Cardiac muscle cell (in vitro differentiated cells and primary cell): ENCODE measurements at places on chromosomes 1 and 21.
A peak's percentile ranks its signal among the peaks of the same experiment; 100 is the strongest.

DNA sequence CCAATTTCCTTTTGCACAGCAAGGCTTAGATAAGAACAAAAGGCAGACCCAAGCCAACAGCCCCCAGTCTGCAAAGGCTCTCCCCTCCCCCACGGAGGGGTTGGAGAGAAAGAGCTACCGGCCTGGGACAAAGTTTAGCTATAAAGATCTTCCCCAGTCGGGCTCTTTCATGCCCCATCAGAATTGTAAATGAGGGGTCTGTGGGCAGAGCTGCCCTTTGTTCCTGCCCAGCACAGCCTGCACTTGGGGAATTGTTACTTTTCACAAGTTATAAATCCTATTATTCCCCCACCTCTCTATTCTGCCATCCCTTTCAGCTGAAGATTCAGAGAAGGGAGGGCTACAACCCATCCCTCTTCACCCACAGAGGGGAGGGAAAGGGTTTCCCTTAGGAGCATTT, 3.5 kb downstream of the MYCL start:
- no peak for DNase-seq
- H3K4me1 ChIP-seq: peaks cover 23% of the 10 kb centered on the region
- H3K36me3 ChIP-seq: no peaks in the 10 kb centered on the region
- H3K27ac ChIP-seq: no peak overlapping the region

DNA sequence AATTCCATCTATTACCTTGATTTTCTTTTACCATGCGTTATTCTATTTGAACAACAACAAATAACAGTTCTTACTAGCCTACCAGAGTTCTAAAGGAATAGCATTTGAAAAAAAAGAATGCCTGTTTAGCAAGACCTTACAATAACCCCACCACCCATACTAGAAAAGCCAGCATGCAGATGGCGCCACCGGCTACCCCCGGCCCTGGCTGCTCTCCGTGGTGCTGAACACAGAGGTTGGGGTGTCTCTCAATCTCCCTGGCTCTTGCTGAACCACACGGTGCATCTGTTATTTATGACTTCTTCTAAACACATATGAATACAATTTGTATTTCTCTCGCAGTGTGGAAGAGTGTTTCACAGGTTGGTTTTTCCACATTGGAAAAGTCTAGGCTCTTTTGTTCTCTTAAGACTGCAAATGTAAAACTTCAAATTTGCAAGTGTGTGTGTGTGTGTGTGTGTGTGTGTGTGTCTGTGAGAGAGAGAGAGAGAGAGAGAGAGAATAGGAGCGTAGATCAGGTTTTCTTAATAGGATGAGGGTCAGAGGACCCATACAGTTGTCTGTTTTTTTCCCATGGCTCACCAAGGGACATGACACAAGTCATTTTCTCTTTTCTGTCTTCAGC, 13.6 kb downstream of the GRIK3 start:
- no peak overlapping the region for H3K4me3 ChIP-seq
- no peak overlapping the region for H3K27ac ChIP-seq
- no peaks in the 10 kb centered on the region for H3K4me1 ChIP-seq

DNA sequence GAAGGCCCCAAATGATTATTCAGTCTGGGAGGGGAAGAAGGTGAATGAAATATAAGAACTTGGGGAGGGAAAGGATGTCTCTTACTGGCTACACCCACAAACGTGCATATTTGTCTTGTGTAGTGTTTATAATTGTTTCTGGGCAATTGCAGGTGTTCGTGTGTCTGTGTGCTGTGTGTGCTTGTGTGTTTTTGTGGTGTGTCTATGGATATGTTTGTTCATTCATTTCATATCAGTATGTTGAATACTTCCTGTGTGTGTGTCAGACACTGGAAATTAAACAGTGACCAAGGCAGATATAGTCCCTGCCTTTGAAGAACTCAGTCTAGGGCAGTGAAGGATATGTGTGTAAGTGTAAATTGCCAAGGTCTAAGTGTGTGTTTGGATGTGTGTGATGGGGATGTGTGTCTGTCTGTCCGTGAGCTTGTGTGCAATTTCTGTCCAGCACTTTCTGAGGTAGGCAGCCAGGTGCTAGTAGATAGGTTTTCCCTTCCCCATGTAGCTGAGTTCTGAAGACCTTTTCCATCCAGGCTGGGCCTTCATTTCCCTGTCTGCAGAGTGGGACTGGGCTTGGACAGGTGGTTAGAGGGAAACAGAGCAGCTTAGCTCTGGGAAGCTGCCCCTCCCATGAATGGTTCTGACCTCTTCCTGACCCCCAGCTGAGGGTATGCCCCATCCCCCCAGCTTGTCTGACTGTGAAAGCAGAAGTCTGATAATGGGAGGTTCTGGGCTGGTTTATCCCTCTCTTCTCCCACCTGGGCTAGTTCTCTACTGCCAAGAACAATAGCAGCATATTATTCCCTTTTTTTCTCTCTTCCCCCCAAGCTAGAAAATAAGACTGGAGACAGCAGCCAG, 3.8 kb downstream of the AGO1 start:
- no peaks in the 10 kb centered on the region for H3K27me3 ChIP-seq
- no peak overlapping the region for H3K4me3 ChIP-seq
- H3K27ac ChIP-seq: peak overlapping the region; percentile 71
- peak; percentile 38 for DNase-seq
- H3K36me3 ChIP-seq: peaks cover 8% of the 10 kb centered on the region
- peaks cover 40% of the 10 kb centered on the region for H3K4me1 ChIP-seq

- no peak overlapping the region for H3K4me3 ChIP-seq
- H3K27me3 ChIP-seq: no peaks in the 10 kb centered on the region
- DNase-seq: no peak
- H3K4me1 ChIP-seq: no peaks in the 10 kb centered on the region
- no peak overlapping the region for H3K27ac ChIP-seq
Observed at GRCh38 chr1:190323530-190323929, 154.1 kb downstream of the BRINP3 start.

DNA sequence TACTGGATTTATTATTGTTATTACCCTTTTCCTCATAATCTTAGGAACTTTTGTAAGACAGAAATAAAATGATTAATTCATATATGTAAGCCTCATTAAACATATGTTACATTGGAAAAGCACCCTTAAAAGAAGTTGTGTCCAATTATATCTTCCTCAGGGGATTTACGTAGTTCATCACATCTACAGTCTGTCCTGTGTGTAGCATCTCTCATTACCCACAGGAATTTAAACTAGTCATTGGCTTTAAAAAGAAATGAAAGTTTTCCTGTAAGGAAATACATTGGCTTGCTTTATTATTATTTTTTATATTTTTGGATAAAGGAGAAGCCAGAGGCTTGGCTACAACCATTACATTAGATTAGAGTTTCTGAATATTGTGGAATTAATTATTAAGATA, 56.1 kb downstream of the SWT1 start:
- H3K4me3 ChIP-seq: no peak overlapping the region
- no peak overlapping the region for H3K27ac ChIP-seq
- no peaks in the 10 kb centered on the region for H3K4me1 ChIP-seq
- no peak for DNase-seq
- no peaks in the 10 kb centered on the region for H3K36me3 ChIP-seq

GRCh38 chr1:69569175-69569541, 1.4 kb downstream of the LRRC7 start:
- no peaks in the 10 kb centered on the region for H3K36me3 ChIP-seq
- H3K4me1 ChIP-seq: peaks cover 3% of the 10 kb centered on the region
- H3K27me3 ChIP-seq: peaks cover 94% of the 10 kb centered on the region
- H3K4me3 ChIP-seq: peak overlapping the region; percentile 41
- H3K27ac ChIP-seq: no peak overlapping the region

DNA sequence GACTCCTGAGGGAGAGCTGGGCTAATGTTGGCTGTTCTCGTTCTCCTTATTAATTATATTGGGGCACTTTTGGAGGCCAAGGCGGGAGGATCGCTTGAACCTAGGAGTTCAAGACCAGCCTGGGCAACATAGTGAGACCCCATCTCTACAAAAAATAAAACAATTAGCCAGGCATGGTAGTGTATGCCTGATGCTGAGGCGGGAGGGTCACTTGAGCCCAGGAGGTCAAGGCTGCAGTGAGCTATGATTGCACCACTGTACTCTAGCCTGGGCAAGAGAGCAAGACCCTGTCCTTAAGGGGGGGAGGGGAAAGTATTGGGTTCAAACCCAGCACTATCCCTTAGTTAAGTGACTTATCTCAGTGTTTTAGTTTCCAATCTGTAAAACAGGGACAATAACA, 70.0 kb upstream of the NBPF3 start:
- H3K4me1 ChIP-seq: no peaks in the 10 kb centered on the region
- no peak for DNase-seq
- no peak overlapping the region for H3K4me3 ChIP-seq
- no peaks in the 10 kb centered on the region for H3K36me3 ChIP-seq
- H3K27me3 ChIP-seq: no peaks in the 10 kb centered on the region
- no peak overlapping the region for H3K27ac ChIP-seq

- no peaks in the 10 kb centered on the region for H3K27me3 ChIP-seq
- no peak overlapping the region for H3K4me3 ChIP-seq
- no peaks in the 10 kb centered on the region for H3K4me1 ChIP-seq
- DNase-seq: no peak
- no peaks in the 10 kb centered on the region for H3K36me3 ChIP-seq
Observed at GRCh38 chr1:37360011-37360410, 114.4 kb upstream of the ZC3H12A start.

GRCh38 chr1:34750610-34751009, 4.2 kb upstream of the GJB5 start:
- no peak for DNase-seq
- no peak overlapping the region for H3K27ac ChIP-seq

- no peak for DNase-seq
- no peak overlapping the region for H3K4me3 ChIP-seq
- no peaks in the 10 kb centered on the region for H3K4me1 ChIP-seq
Observed at GRCh38 chr1:206926286-206926685, 4.5 kb upstream of the FCMR start.

DNA sequence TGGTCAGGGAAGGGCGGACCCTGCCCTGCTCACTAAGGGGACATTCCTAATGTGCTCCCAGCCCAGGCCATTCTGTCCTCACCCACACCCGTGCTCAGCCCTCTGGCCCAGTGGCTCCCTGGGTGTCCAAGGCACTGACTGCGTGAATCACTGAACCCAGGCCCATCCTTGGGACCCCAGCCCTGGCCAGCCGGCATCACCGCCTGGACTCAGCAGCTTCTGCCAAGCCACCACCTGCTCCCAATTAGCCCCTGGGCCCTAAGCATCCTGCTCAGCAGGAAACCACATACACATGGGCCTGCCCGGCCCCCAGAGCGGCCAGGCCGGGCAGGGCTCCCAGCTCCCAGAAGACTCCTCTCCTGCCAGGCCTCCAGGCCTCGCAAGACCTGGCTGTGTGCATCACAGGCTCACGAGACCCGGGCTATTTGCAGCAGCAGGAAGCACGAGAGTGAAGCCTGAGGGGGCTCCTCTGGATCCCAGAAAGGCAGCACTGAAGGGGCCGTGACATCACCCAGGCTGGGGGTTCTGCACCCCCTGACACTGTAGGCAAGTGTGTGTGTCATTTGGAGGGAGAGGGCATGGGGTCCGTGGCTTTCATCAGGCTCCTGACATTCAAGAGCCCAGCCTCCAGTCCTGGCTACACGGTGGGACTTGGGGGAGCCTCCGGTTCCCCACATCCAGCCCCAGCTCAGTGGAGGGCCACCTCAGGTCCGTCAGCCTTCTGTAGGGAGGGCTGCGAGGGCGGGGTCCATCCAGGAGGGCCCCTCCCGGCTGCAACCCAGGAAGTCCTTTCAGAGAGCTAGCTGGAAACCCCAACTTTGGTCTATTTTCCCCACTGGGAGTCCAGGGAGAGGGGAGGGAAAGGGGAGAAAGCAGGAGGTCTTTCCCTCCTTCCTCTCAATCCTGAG, 1.6 kb downstream of the MFAP2 start:
- no peak overlapping the region for H3K27ac ChIP-seq
- no peak overlapping the region for H3K4me3 ChIP-seq
- no peaks in the 10 kb centered on the region for H3K27me3 ChIP-seq
- no peaks in the 10 kb centered on the region for H3K36me3 ChIP-seq

DNA sequence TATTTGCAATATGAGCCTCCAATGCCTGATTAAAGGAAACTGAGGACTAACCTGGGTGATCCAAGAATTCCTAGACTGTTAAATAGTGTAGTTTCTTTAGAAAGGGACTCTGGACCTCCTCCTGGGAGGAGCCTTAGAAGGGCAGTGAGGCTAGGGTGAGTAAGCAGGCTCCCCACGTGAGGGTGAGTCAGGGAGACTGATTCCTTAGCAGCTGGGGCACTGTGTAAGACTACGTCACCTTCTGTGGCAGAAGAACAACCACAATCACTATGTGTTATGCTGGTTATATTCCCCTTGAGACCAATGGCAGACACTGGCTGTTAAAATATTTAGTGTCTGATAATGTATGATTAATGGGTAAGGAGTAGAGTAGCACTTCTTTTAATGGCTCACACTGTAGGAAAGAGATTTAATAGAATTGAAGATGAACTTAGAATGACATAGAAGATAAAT, 53.3 kb upstream of the SYT14 start:
- H3K4me3 ChIP-seq: no peak overlapping the region
- no peaks in the 10 kb centered on the region for H3K4me1 ChIP-seq
- H3K36me3 ChIP-seq: no peaks in the 10 kb centered on the region
- peak; percentile 98 for DNase-seq
- no peaks in the 10 kb centered on the region for H3K27me3 ChIP-seq

DNA sequence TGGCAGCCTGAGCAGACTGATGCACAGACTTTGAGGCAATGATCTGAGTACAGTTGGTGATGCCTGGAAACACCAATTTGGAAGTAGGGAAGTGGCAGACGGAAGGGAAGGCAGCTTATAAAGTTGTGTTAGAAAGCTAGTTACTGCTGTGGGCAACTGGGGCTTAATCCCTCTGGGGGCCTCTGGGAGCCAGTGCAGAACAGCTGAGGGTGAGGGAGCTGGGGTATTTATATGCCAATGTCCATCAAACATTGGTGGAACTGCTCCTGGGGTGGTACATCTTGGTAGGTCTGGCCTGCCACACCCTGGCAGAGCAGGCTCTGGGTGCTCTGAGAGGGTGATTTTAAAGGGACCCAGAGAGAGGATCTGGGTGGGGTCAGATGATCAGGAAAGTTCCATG, 28.1 kb downstream of the TNFRSF8 start:
- DNase-seq: no peak
- H3K4me1 ChIP-seq: no peaks in the 10 kb centered on the region
- H3K27ac ChIP-seq: no peak overlapping the region
- no peak overlapping the region for H3K4me3 ChIP-seq
- no peaks in the 10 kb centered on the region for H3K27me3 ChIP-seq

DNA sequence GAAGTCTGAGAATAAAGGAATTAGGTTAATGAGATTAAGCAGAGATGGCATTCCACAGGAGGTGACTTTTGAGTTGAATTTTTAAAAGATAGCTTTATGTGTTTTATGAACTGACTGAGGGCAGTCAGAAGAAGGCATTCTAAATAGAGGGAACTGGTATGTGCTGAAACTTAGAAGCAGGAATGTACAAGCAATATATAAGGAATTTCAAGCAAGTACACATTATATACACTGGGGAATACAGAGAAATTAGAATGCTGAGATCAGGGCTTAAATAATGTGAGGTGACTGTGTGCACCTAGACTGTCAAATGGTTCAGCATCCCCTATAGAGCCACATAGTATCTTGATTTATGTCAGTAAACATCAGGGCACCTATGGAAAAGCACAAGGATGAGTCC, 19.3 kb downstream of the WNT2B start:
- H3K27ac ChIP-seq: no peak overlapping the region
- peaks cover 7% of the 10 kb centered on the region for H3K4me1 ChIP-seq
- DNase-seq: no peak
